Right atrium auricular region (tissue), 2 donors: ENCODE measurements at places on chromosomes 7 and 10.
A peak's percentile ranks its signal among the peaks of the same experiment; 100 is the strongest.

DNA sequence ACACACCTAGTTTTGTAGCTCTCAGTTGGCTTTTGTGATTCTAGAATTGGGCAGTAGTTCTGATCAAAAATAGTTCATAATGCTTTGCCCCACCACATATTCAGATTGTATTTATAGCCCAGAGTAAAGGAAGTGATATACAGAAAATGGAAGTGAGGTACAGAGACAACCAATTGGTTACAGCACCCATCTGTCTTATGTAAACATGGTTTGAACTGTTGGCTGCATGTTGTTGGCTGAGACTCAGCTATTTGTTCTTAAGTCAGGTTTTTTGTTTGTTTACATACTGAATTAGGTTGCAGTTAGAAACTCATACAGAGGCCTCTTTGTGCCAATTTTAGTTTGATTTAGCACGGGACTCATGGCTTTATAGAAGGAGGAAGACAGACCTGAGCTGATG is 158.9 kb upstream of the GPR26 start:
- DNase-seq, result no peak

DNA sequence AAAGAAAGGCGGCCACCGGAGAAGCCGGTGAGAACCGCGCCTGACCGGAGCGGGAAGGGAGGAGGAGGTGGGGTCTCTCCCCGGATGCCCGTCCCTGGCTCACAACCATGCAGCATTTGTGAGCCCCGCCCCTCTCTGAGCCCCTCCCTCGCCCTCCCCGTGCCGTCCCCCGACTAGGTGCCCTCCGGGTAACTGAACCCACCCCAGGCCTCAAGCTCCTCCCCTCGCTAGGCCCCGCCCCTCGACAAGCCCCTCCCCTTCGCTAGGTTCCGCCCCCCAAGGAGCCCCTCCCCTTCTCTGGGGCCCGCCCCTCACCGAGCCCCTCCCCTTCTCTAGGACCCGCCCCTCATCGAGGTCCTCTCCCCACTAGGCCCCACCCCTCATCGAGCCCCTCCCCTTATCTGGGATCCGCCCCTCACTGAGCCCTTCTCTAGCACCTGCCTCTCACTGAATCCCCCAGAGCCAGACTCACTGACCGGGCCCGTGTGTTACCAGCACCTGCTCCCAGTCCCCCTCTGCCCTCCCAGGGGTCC is 42.2 kb upstream of the HSPB1 start:
- DNase-seq, result no peak

- DNase-seq, result no peak
Measured at GRCh38 chr7:128323040-128323439, 20.7 kb downstream of the RBM28 start.

GRCh38 chr7:18566829-18567228 is 71.3 kb downstream of the HDAC9 start:
- DNase-seq, result no peak

GRCh38 chr10:32293581-32293980 is 53.4 kb downstream of the EPC1 start:
- DNase-seq, result no peak

GRCh38 chr7:134920026-134920753 is 66.1 kb upstream of the AGBL3 start:
- no peak for DNase-seq

DNA sequence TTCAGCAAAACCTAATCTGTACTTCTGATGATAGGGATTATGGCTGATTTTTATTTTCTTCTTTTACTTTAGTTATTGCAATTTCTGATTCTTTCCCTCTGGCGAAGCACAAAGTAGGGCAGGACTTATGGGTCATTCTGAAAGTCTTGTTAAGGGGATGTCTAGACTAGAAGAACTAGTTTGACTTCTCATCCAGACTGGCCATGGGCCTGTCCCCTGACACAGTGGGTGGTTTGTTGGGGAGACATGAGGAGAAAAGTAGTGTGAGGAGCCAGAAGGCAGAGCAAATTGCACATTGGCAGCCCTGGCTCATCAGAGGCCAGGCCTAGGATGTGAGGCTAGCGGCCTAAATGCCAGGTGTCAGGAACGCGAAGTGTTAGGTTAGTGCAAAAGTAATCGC is 152.8 kb downstream of the RTKN2 start:
- DNase-seq, result no peak

- DNase-seq, result no peak
Measured at GRCh38 chr10:93379731-93380575, 102.2 kb downstream of the MYOF start.

- DNase-seq, result no peak
Measured at GRCh38 chr7:45036796-45037195, 36.8 kb downstream of the CCM2 start.

GRCh38 chr7:77330169-77330882 is 85.8 kb downstream of the GSAP start:
- no peak for DNase-seq

DNA sequence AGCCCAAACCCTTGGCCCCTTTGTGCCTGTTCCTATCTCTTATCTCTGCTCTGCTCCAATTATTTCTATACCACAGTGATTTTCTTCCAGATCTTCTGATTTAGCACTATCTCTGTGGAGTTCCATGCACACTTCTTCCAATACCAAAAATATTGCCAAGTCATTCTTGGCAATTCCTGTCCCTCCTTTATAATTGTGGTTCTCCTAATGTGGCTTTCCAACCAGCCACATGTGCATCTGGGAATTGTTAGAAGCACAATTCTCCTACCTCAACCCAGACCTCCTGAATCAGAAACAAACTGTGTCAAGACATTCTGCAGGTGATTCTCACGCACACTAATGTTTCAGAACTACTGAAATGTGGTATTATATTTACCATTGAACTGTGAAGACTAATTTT is 447.8 kb upstream of the IGFBP3 start:
- DNase-seq, result no peak

- DNase-seq, result no peak
Measured at GRCh38 chr7:54550471-54550870, 8.3 kb downstream of the VSTM2A start.

DNA sequence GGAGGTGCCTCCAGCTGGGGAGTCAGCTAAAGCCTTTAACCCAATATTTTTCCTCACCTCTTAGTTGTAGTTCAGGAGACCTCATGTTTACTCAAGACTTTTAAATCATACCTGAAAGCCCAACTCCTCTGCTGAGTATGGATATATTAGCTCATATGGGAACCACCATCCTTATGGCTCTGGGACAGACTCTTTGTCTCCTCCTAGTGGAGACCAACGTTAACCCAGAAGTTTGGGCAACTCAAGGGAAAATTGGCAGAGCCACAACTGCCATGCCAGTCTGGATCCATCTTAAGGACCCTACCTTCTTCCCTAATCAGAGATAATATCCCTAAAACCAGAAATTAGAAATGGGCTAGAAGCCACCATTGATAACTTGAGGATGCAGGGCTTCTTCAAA is 80.8 kb downstream of the TMEM106B start:
- no peak for DNase-seq

DNA sequence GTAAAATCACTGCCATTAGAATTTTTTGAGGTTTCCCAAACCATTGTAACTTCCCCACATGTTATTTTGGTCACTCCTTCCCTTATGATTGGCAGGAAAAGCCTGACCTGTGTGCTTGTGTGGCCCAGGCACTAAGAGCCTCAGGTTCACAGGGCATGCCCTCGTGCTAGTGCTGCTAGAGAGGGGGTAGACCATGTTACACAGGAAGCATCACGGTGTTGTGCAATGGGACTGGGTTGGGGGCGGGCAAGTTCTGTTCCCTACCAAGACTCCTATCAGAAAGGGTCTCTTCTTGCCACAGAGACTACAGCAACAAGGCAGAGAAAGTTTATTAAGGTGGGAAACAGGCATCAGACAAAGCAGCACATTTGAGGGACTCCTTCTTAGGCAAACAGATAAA is 32.2 kb downstream of the LSM5 start:
- DNase-seq, result no peak

GRCh38 chr10:75347186-75347585 is 54.4 kb downstream of the ZNF503 start:
- no peak for DNase-seq

GRCh38 chr10:91007655-91008054 is 86.8 kb upstream of the ANKRD1 start:
- DNase-seq, result no peak

GRCh38 chr7:80760292-80760691 is 121.8 kb downstream of the CD36 start:
- no peak for DNase-seq

- DNase-seq, result peak; percentile 89
Measured at GRCh38 chr7:114944745-114945625, 23.1 kb downstream of the MDFIC start.

- no peak for DNase-seq
Measured at GRCh38 chr10:64733980-64734379, 1212.8 kb downstream of the REEP3 start.

DNA sequence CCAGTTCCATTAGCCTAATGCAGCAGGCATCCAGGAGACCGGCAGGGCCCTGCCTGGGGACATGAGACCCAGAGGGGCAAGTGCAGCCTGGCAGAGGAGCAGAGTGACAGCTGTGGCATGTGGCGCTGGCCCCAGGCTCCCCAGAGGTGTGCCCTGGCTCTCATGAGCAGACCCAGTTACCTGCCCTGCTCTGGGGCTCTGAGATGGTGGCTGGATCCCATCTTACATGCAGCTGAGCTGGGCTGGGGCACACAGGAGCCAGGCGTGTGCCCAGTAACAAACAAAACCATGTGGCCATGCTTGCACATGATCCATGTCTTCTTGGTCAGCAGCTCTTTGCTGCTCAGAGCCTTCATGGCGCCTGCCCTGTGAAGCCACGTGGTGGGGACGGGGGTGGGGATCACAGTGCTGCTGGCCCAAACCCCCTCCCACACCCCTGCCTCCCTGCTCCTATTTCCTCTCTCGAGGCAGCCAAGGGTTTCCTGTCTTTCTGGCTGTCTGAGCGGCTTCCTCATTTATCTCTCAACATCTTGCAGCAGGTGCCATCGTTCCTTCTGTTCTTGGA is 40.3 kb upstream of the GTF2I start:
- no peak for DNase-seq

DNA sequence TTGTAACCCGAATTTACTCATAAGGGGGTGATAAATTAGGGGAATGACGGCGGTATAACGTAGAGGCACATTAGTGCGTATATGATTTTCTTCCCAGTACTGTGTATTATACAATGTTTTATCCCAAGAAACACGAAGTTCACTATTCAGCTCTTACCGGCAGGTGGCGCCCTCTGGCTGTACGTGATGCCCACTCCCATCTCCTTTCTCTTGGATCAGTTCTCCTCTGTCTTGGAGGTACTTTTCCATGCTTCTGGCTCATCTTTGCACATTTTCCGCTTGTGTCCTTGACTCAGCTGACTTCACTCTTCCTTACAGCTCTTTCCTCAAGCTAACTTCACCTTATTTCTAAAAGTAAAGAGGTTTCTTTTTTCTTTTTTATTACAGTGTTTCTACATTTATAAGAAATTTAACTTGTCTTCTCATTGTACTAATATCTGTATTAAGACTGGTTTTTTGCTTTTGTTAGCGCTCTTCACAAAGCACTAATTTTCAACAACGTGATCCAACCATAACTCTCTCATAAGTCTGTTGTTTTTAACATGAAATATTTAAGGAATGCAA is 21.3 kb downstream of the TMEM176B start:
- peak; percentile 92 for DNase-seq

- no peak for DNase-seq
Measured at GRCh38 chr10:88838766-88839350, 12.8 kb downstream of the ANKRD22 start.

- no peak for DNase-seq
Measured at GRCh38 chr10:125489731-125490130, 193.2 kb downstream of the TEX36 start.

- DNase-seq, result no peak
Measured at GRCh38 chr7:151231080-151231479, 1.2 kb upstream of the CHPF2 start.

DNA sequence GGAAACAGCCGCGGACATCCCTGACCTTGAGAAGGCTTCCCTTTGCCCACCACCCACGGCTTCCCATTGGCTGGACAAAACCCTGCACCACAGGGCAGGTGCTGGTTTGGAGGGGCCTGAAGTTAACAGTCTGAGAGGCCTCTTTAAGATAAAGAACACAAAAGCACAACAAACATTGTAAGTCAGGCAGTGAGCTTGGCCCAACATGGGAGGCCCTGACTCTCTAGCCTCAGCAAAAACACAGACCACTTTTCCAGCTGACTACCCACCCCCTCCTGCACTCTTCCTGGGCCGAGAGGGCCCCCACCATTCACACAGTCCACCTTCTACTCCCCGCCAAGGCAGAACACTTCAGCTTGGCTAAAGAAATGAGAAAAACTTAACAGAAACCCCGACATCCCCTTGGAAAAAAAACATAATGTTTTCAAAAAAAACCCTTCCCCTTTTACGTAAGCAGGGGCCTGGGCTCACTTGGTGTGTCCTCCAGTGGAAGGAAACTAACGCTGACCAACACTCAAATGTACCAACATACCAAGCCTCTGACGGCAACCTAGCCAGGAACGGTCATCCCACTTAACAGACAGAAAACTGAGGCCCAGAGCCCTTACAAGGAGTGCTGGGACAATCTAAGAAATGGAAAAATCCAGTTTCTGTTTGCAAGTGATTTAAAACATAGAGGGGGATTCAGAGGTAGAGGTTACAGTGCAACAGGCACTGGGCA is 80.9 kb downstream of the COBL start:
- DNase-seq, result no peak

- no peak for DNase-seq
Measured at GRCh38 chr7:6242561-6242960, 29.9 kb downstream of the CYTH3 start.

DNA sequence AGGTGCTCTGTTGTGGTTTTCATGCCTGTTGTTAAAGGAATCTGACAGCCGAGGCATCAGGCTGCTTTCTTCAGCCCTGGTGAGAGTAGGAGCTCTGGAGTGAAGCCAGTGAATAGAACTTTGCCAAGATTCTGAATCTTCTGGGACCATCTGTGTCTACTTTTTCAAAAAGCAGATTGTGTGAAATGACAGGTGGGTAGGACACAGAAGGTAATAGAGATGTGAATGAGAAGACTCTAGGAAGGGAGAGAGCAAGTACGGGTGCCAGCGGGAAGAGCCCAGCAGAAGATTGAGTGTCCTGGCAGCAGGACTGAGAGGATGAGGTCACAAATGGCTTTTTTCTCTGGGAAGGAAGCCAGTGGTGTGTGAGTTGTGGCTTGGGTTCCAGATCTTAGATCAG is 429.2 kb downstream of the SDK1 start:
- DNase-seq, result no peak

DNA sequence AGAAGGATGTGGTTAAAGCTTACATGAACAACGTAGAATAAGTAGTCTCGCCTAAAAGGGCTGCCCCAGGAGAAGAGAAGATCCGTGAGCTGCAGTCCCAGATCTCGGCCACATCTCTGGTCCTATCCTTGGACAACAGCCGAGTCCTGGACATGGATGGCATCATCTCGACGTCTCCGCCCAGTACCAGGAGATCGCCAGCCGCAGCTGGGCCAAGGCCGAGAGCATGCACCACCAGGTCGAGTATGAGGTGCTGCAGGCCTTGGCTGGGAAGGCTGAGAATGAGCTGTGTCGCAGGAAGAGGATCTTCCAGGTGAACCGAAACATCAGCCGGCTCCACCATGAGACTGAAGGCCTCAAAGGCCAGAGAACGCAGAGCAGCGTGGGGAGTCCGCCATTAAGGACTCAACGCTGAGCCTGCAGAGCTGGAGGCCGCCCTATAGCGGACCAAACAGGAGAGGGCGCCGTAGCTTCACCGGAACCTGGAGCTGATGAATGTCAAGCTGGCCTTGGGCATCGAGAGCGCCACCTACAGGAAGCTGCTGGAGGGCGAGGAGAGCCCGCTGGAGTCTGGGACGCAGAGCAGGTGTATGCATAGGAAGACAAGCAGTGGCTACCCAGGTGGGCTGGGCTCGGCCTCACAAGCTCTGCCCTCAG is 22.2 kb downstream of the LIPK start:
- DNase-seq, result no peak

GRCh38 chr10:58179238-58179637 is 88.5 kb downstream of the IPMK start:
- no peak for DNase-seq

GRCh38 chr7:106485031-106485551 is 175.9 kb downstream of the CCDC71L start:
- no peak for DNase-seq
